ENCODE measurements at places on chromosomes 4 and X.
A peak's percentile ranks its signal among the peaks of the same experiment; 100 is the strongest.

DNA sequence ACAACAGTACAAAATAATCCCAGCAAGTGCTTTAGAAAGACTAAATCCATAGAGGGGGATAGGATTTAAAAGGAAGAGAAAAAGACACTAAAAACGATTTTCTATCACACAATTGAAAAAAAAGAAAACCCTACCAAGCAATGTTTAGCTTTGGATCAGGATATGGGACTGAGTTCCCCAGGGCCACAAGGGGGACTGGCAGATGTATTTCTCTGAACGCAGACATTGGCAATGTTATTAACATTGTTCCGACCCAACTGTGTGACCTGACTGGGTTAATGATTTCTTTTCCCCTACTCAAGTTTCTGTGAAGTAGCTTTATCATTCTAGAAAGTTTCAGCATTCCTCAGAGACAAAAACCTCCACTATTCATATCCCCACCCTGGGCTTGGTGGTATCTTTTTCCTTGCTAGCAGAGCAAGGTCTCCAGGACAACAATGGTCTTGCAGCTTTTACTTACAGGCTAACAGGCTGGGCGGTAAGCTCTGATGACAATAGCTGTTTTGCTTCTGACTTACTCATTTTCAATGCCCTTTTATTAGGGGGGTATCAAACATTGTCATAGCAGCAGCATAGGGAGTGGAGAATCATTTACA, 25.8 kb downstream of the SLC7A11 start:
- DNase-seq, result no peak

- DNase-seq, result no peak
Measured at GRCh38 chrX:139224953-139225665, 305.4 kb upstream of the F9 start.

- DNase-seq, result peak; percentile 48
Measured at GRCh38 chrX:136577552-136577951, 45.5 kb downstream of the VGLL1 start.

DNA sequence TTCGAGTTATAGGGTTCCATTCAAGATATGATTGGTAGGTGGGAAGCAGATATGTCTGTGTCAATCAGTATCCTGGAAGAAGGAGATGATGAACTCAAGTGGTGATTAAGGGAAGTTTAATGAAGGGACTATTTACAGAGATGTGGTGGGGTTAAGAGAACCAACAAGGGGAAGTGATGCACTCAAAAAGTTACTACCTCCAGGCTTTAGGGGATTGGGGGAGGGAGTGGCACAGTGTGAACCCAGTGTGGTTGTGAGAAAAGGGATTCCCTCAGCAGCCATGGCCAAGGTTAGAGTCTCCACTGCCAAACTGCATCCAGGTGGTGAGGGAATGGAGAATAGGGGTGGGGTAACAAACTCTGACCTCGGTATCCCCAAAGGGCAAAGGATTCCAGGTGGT, 27.9 kb downstream of the PKD2 start:
- no peak for DNase-seq

DNA sequence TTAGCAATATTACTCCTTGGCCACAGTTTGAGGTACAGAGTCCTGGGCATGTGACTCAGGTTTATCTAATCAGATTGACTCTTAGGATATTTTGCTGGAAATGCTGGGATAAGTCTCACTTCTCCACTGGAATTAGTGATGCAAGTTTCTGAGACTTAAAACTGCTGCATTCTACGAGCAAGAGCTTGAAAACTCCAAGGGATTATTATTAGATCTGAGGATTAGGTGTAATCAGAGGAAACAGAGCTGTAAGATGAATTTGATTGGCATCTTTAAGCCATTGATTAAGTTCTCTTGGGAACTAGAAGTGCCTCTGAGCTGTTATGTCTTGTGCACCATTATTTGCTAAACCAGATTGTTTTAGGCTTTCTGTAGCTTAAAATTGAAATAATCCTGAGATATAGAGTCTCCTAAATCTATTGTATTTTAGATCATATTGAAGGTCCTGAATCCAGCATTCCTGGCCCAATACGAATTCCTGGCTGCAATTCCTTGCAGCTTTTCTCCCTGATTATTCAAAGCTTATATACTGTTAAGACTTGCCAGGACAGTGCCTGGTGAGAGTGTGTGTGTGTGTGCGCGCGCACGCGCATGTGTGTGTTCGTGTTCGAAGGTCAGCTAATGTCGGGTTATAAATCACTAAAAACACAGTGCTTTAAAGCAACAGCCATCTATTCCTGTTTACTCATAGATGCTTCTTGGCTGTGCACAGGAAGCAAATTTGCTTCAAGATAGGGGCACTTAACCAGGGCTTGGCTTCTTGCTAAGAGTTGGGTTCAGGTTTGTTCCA, 735.1 kb downstream of the STIM2 start:
- no peak for DNase-seq
